ENCODE measurements at places on chromosomes 1 and 21. TPM values are rescaled to one million over a fixed set of nuclear protein-coding genes. Genes with fewer than 3 reads are reported as not detected.

Gene TMEM183A
- total RNA-seq = 94.8 TPM

Gene ROR1
- total RNA-seq = 13.2 TPM

Gene CCDC185
- total RNA-seq = 0.06 TPM

Gene ANGPTL1
- not detected for total RNA-seq

Gene CYP4A11
- not detected for total RNA-seq

Gene SLC5A9
- total RNA-seq = not detected

Gene WNT9A
- 1.8 TPM for total RNA-seq

Gene ELAPOR1
- total RNA-seq = 0.33 TPM

Gene NKAIN1
- 0.63 TPM for total RNA-seq

Gene AMY1B
- total RNA-seq = not detected

Gene PGBD2
- 7.9 TPM for total RNA-seq

Measured in Daoy (cell line).